ENCODE measurements at places on chromosomes 5 and 9. TPM values are rescaled to one million over a fixed set of nuclear protein-coding genes. Genes with fewer than 3 reads are reported as not detected.
A peak's percentile ranks its signal among the peaks of the same experiment; 100 is the strongest.

DNA sequence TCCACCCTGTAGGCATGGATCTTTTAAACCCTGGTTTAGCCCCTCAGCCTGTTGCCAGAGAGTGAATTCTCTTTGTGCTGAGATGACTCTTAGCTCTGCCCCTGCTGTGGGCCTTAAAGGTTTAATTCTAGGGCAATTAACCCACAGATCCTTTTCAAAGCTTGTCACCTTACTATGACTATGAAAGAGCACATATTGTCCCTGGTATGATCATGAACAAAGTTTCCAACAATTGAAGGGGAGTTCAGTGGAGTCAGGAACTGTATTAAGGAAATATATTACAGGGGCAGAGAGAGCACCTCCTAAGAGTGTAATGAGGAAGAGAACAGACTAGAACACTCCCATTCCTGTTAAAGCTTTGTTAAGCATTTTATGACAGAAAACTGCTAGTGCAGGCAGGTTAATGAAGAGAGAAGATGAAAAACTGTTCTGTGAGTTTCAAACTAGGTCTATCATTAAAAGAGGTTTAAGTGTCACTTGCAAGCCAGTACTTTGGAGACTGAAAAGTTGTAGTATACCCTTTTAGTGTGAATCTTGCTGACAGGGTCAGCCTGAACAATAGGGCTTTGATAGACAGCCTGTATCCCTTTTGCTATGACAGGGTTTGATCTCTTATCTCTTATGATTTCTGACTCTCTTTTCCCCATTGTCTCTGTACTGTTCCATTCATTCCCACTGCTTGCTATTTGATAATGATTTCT, 104.2 kb upstream of the ELL2 start:
- no peak for DNase-seq

DNA sequence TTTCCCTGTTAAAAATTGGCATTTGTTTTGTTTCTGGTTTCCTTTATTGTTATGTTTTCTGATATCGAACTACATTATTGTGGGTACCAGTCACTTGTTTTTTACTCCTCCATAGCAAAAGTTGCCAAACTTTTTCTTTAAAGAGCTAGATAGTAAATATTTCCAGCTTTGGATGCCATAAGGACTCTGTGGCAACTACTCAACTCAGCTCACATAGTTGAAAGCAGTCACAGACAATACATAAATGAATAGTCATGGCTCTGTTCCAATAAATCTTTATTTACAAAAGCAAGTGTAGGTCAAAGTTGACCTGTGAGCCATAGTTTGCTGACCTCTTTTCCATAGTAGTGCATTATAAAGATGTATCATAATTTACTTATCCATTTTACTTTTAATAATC, 305.0 kb downstream of the RASEF start:
- DNase-seq: no peak

DNA sequence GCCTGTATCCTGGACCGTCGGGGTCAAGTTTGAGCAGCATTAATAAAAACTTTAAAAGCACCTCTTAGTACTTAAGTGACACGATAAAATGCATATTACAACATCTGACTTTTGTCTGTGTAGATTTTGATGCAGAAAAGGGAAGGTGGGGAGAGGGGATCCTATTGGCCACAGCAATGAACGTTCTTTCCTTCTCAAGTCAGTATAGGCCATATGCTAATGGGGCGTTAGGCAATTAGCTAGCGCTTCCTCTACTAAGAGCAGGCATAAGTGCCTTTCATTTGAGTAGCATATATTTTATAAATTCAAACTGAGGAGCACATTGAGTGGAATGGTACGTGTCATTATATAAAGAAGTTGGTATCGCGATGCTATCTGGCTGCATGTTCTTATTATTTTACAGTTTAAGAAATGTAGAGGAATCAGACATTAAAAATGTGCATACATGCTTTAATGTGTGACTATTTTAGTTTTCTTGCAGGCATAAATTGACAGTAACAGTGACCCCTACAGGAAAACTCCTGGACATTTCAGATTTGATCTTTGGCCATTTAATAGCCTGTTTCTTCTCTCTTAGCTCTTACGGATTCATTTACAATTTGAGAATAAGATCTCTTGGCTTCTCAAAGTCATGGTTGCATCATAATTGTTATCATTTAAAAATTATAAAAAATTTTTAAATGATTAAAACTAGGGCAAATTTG, 1.1 kb upstream of the GNA14 start:
- DNase-seq: no peak

DNA sequence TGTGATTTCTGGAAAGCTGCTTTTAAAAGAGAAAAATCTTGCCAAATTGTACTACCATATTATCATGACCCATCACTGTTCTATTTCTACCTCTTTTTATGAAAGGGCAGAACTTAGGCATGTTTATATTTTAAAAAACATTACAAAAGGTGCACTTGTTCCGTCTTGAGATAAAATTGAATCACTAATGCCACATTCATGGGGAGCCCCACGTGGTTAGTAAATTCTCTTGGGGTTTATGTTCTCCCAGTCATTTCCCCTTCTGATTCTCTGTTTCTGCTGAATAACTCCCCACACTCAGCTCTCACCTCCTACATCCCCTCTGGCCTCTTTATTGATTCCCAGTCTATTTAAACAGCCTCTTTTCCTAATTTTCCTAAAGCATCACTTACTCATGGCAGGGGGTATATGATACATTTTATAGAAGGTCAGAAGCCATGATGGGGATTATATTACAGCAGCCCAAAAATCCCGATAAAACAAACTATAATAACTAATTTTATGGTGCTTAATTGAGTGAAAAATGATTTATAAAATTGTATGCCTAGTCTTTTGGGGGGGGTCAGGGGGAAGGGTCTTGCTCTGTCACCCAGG, 19.7 kb upstream of the VLDLR start:
- no peak for DNase-seq

- DNase-seq: peak; percentile 15
Observed at GRCh38 chr9:4987961-4988421, 2.9 kb downstream of the JAK2 start.

Gene EMB
- 186 TPM for total RNA-seq

Data from T-helper 17 cell (primary cell).